Neural progenitor cell (in vitro differentiated cells): ENCODE measurements at places on chromosomes 6 and 20. TPM values are rescaled to one million over a fixed set of nuclear protein-coding genes. Genes with fewer than 3 reads are reported as not detected.

DNA sequence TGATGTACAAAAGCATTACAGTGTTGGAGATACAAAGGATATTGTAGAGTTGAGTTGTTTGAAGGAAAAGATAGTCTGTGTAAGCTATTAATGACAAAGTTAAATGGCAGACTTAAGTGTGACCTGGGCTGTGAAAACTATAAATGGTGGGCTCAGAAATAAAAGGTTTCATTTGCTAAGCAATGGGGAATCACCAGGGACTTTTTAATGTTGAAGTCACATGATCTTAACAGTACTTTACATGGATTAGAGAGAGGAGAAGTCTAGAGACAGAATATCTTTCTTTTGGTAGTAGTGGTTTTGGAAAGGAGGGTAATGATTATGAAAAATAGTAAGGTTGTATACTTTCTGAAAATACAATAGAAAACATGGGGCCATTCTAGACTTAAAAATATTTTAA is 67.1 kb downstream of the SCAF8 start:
- peaks cover 36% of the 10 kb centered on the region for H3K36me3 ChIP-seq
- no peaks in the 10 kb centered on the region for H3K27me3 ChIP-seq
- no peak overlapping the region for H3K27ac ChIP-seq

DNA sequence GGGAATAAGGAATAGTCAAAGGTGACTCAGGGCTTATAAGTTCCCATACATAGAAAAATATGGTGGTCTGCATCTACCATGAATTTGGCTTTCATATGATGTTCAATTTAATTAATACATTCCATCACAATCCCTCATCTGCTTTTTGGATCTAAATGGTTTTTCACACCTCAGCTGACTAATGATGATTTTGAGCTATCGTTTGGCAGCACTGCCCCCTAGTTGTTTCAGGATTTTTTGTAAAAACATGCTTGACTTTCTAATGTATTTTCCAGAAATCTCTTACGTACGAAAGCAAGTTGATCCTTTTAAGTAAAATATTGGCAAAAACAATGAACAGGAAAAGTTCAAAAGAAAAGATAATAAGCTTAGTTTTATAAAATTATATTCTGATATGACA is 408.6 kb upstream of the ADGRB3 start:
- H3K4me1 ChIP-seq: peaks cover 9% of the 10 kb centered on the region
- no peaks in the 10 kb centered on the region for H3K36me3 ChIP-seq
- no peak overlapping the region for H3K4me3 ChIP-seq
- peak; percentile 26 for DNase-seq
- no peaks in the 10 kb centered on the region for H3K27me3 ChIP-seq

- no peak for DNase-seq
- H3K4me3 ChIP-seq: no peak overlapping the region
- H3K27me3 ChIP-seq: no peaks in the 10 kb centered on the region
- no peaks in the 10 kb centered on the region for H3K4me1 ChIP-seq
- no peaks in the 10 kb centered on the region for H3K36me3 ChIP-seq
Measured at GRCh38 chr20:15191082-15191723, 853.8 kb upstream of the FLRT3 start.

GRCh38 chr6:24032896-24033688 is 92.9 kb upstream of the NRSN1 start:
- DNase-seq: peak; percentile 41
- H3K4me1 ChIP-seq: no peaks in the 10 kb centered on the region
- H3K27me3 ChIP-seq: no peaks in the 10 kb centered on the region
- H3K27ac ChIP-seq: no peak overlapping the region

ERVFRD-1 gene
- not detected in 2 replicates for total RNA-seq
